Ovary (tissue), 10 donors: ENCODE measurements at places on chromosomes 7 and 10. TPM values are rescaled to one million over a fixed set of nuclear protein-coding genes. Genes with fewer than 3 reads are reported as not detected.

GNGT1 gene
- polyA plus RNA-seq, result 0.42 TPM

VPS37D gene
- 6.1 TPM for polyA plus RNA-seq

MYL10 gene
- not detected for polyA plus RNA-seq

LBX1 gene
- not detected for polyA plus RNA-seq

SRRM3 gene
- polyA plus RNA-seq, result 3.0 TPM

PNLIPRP3 gene
- polyA plus RNA-seq, result not detected

DKK1 gene
- 4.2 TPM for polyA plus RNA-seq

FEZF1 gene
- polyA plus RNA-seq, result not detected

CALN1 gene
- polyA plus RNA-seq, result 0.10 TPM

ABCB8 gene
- polyA plus RNA-seq, result 14.7 TPM

CYREN gene
- 21.1 TPM for polyA plus RNA-seq

SPDYE9 gene
- not detected for polyA plus RNA-seq

VPS41 gene
- 67.6 TPM for polyA plus RNA-seq

CRHR2 gene
- 0.08 TPM for polyA plus RNA-seq
